Activated CD4-positive, alpha-beta T cell treated with anti-CD3 and anti-CD28 coated beads, Interleukin-2, amount 50 U/mL, for 48 hours (primary cell): ENCODE measurements at places on chromosomes 7 and 10.

- DNase-seq, result no peak
Measured at GRCh38 chr10:47344996-47345870, 2.9 kb upstream of the RBP3 start.

DNA sequence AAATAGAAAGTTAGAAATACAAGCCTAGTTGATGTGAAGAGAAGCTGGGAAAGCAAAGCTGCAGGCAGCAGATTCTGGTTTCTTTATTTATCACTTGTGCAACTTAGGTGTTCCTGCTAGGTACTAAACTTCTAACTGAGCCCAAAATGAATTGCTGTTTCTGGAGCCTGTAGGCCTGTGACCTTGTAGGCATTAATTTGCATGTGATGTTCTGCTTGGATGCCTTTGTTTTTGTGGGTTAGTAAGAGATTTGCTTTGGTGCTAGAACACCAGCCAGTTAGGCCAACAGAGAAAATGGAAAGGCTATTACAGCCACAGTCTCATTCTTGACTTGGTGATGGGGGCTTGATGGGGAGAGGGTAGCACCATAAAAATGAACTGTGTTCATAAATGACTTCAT is 370.7 kb downstream of the PPP1R3A start:
- no peak for DNase-seq

DNA sequence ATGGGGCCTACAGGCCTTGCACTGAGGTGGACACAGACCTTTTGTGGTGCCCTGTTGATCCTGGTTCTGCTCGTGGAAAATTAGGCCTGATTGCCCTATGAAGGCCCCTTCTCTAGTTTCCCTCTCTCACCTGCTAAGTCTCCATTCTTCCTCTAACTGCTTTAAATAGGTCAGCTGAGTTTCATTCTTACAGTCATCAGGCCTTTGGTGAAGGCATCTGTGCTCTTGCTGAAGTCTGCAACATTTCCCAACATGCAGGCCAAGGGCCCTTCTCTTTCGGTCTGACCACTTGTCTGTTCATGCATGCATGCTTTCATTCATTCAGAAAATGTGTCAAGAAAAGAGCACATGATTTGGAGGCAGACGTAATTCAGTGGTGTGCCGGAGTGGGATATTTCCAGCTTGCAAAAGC is 244.0 kb downstream of the BUB3 start:
- DNase-seq, result no peak

GRCh38 chr10:12784646-12785045 is 216.9 kb downstream of the CCDC3 start:
- no peak for DNase-seq

DNA sequence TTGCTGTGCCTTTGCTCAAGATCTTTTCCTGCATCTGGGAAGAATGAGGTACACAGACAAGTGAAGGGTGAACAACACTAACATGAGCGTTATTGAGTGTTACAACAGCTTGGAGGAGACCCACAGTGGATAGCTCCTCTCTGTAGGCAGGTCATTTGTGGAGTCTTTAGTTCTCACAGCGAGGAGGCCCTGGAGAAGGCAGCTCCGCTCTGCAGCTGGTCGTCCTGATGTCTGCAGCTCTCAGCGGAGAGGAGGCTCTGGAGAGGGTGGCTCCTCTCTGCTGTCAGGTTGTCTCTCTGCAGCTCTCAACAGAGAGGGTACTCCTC is 7.0 kb upstream of the DYNC2I1 start:
- no peak for DNase-seq

- no peak for DNase-seq
Measured at GRCh38 chr10:110044681-110045080, 36.9 kb downstream of the ADD3 start.
